ENCODE measurements at places on chromosomes 2 and 18.

DNA sequence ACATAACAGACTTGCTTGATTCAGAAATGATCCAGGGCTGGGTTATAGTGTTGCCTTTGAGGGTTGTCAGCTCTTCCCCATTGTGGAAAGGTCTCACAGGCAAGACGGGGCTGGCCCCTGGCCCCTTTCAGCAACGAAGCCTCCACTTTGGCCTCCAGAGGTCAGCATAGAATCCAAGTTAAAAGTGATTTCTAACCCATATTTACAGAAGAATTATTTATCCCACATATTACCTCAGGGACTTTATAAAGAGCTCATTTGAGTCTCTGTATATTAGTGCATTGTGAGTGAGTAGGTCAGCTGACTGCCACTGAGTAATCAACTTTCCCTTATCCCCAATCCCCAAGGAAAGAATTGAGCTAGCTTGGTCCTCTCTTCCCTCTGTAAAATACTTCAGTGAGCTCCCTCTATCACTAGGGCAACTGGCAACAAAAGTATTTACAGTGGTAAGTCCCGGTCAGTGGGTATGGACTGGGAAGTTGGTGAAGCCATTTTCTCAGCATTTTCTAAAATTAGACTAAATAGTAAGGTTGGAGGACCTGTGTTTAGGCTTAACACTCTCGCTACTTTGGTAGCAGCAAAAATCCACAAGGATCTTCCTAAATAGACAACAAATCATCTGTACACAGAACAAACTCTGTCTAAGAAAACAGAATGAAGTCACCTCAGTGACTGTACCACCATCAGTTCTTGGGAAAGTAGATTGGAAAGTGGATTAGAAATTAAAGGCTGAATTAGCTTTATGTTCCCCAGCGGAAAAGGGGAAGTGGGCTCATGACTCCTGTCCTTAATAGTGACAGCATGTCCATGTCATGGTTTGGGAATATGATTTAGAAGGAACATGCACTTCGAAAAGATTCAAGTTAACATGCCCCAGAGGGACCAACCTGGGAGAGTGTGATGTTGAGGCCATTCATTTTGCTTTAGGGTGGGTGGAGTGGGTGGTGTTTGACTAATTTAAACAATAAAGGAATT is 171.0 kb upstream of the SIX3 start:
- peak; percentile 44 for DNase-seq

DNA sequence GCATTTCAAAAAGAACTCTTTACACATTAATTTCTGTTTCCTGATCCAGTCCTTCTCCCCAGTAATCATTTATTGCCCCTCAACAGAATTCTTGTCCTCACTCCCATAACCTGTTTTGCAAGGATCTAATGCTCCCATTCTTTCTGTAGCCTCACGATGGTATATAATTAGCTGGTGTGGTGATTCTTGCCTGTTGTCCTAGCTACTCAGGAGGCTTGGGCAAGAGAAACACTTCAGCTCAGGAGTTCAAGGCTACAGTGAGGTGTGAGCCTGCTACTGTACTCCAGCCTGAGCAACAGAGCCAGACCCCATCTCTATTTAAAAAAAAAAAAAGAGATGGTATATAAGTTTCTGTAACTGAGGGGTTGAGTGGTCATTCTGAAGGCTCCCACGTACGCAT is 7.7 kb upstream of the TRAPPC8 start:
- DNase-seq, result no peak

DNA sequence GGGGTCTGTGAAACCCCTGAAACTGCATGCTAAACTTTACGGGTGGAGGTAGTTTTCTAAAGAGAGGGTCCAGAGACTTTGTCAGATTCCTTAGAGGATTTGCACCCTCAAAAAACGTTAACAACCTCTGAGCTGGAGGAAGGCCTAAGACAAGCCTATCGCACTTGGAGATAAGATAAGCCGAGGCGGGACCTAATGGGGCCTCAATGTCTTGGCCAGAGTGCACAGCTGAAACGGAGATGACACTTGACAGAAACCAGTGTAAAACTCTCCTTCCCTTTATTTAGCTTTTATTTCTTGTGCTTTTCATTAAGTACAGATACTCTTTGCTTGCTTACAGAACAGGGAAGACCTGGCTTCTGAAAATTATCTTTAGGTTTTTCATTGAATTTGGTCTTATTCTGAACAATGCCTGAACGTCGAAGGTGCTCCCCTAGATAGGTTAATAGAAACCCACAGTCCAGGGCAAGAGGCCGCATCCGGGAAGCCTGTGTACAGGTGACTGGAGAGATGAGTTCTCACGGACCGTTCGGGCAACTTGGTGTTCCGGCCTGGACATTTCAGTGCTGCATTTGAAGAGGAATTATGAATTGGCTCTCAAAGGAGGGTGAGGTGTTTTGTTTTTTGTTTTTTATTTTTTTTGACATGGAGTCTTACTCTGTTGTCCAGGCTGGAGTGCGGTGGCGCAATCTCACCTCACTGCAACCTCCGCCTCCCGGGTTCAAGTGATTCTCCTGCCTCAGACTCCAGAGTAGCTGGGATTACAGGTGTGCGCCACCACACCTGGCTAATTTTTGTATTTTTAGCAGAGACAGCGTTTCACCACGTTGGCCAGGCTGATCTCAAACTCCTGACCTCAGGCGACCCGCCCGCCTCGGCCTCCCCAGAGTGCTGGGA is 49.7 kb downstream of the SH3BP4 start:
- peak; percentile 93 for DNase-seq

DNA sequence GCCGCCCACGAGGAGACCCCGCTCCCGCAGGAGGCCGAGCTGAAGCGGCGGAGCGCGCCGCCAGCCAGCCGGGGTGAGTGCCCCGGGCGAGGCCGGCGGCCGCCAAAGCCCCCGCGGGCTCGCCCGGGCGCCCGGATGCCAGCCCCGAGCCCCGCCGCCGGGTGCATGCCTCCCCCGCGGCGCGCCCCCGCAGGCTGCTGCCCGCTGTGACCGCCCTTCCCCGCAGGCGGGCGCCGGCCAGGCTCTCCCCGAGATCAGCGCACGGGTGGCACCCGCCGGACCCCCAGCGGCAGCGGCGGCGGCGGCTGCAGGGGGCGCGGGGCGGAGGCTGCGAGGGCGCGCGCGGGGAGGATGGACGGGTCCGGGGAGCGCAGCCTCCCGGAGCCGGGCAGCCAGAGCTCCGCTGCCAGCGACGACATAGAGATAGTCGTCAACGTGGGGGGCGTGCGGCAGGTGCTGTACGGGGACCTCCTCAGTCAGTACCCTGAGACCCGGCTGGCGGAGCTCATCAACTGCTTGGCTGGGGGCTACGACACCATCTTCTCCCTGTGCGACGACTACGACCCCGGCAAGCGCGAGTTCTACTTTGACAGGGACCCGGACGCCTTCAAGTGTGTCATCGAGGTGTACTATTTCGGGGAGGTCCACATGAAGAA is 470 bp downstream of the KCNF1 start:
- no peak for DNase-seq

- no peak for DNase-seq
Measured at GRCh38 chr2:136212426-136213378, 94.8 kb upstream of the CXCR4 start.

DNA sequence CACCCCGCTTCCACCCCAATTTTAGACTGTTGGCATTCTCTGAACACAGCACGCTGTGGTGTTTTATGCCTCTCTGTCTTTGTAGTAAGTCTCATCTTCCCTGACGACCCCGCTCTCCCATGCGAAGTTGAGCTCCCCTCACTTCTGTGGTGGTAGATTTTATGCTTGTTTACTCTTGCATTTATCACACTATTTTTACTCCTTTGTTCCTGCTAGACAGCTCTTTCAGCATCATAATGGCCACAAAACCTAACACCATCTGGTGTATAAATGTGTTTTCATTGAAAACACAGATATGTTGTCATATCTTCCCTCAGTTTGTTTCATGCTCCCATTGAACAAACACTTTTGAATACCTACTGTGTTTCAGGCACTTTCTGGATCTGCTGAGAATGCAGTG is 57.1 kb downstream of the PKP4 start:
- DNase-seq, result no peak

DNA sequence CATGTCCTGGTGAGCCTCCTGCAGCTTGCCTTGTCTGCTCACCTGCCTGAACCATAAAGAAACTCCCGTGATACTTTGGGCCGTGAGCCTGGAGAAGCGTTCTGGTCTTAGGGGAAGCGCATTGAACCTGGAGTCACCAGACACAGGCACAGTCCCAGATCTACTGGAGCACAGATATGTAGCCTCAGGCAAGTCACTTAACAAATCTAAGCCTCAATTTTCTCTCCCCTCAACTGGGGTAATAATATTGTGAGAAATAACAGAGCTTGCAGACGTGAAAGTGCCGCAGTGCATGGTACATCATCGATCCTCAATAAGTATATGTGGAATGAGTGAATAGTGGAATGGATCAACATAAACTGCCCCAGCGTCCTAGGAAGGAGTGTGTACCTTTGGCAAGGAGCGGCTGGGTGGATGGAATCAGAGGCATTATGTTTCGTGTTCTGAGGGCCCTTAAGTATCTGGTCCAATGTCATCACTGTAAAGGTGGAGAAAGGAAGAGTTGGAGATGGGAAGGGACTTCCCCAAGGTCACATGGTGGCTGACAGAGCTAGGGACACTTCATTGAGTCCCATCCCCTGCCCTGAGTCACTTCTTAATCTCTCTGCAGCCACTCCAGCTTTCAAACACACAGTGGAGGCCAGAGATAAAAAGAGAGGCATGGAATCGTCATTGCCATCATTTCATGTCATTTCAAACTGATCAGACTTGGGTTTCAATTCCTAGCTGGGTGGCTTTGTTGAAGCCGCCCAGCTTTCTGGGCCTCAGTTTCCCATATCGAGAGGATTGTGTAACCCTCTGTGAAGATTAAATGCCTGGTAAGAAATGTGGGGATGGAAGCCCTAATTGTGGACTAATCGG is 172.4 kb downstream of the DDX1 start:
- DNase-seq, result peak; percentile 95

- DNase-seq, result peak; percentile 42
Measured at GRCh38 chr2:69957965-69958364, 3.5 kb downstream of the ASPRV1 start.

- DNase-seq, result no peak
Measured at GRCh38 chr2:203469546-203469945, 65.6 kb downstream of the RAPH1 start.
